CD4-positive, alpha-beta T cell treated with Interleukin-2 at 100 ng/mL for 4 hours (primary cell): ENCODE measurements at places on chromosomes 7 and 10.

GRCh38 chr7:7943951-7944350, 24.6 kb upstream of the GLCCI1 start:
- DNase-seq = no peak

DNA sequence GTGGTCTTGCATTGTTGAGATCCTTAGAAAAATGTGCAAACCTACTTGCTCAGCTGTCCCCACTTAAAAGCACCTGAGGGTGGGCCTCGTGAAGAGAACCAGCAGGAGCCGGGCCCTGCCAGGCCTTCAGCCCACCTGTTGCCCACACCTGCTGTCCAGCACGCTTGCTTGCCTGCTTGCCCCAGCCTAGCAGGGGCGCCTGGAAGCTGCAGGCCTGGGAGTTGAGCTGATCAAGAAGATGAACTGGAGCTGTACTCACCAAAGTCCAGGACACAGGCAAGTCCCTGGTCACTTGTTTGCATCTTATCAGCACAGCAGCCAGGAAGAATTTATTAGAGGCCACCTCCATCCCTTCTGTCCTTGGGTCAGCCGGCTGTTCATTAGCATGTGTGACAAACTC, 23.2 kb downstream of the CYP26A1 start:
- DNase-seq = no peak

- no peak for DNase-seq
These were observed 453.1 kb downstream of the DNAJB6 start for GRCh38 chr7:157789942-157790341.

GRCh38 chr7:82200601-82201000, 243.0 kb downstream of the CACNA2D1 start:
- no peak for DNase-seq

- DNase-seq = peak; percentile 47
These were observed 21.5 kb downstream of the BTAF1 start for GRCh38 chr10:91944880-91945630.

- DNase-seq = no peak
These were observed 13.1 kb downstream of the VOPP1 start for GRCh38 chr7:55558962-55559920.

DNA sequence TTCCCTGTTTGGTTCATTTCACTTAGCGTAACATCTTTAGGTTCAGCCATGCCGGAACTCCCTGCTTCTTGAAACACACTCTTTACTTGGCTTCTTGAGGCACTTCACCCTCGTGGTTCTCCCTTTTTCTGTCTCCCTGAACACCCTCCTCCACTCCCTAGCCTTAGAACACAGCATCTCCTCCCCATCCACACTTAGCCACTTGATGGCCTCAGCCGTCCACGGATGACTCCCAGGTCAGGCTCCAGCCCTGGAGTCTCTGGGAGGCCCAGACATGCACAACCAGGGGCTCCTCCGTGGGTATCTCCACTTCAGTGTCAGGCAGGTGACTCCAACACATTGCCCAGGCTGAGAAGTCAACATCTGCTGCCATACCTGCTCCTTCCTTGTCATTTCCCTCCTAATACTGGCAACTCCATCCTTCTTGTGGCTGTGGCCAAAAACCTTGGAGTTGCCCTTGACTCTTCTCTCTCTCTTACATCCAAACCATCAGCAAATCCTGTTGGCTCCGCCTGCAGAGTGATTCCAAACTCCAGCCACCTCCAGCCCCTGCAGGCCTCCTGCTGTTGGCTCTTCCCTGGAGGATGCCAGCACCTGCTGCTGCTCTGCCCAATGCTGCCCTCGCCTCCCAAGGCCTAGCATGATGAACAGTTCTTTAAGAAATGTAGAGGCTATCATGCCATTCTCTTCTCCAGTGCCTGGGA, 8.4 kb upstream of the INMT start:
- DNase-seq = no peak

GRCh38 chr7:35725280-35725680, 30.3 kb upstream of the HERPUD2 start:
- peak; percentile 64 for DNase-seq

DNA sequence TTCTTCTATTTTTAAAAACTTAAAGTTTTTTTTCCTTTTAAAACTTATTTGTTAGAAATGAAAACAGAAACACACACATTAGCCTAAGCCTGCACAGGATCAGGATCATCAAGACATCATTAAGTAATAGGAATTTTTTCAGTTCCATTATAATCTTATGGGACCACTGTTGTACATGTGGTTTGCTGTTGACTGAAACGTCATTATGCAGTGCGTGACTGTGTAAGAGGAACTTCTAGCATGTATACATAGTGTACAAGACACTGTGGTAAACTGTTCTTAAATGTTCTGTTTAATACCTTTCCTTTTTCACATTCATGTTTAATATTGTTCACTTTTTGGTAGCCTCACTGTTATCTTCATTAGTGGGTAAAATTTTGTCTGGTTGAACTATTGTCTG, 12.1 kb downstream of the ENTPD7 start:
- no peak for DNase-seq

DNA sequence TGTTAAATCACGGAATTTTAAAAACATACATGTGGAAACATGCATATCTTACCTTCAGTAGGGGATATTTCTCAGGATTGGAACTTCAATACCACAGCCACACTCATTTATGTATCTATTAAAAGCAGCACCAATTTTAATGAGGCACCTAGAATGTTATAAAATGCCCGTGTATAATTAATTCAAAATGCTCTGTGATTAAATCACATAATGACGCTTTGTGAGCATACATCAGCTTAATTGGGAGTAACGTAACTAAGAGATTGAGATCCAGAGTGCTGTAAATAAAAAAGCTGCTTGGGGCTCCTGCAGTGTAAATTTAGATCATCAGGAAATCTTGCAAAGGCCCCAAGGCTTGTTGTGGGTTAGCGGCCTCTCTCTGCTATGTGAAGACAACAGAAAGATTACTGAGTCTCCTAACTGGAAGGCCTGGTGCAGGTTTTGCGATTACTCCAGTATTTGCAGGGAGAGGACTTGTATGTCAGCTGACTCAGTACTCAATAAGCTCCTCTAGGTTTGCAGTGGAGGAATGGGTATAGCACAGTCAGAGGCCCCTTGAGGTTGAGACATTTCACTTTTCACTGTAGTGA, 195.5 kb upstream of the PHYHIPL start:
- no peak for DNase-seq

DNA sequence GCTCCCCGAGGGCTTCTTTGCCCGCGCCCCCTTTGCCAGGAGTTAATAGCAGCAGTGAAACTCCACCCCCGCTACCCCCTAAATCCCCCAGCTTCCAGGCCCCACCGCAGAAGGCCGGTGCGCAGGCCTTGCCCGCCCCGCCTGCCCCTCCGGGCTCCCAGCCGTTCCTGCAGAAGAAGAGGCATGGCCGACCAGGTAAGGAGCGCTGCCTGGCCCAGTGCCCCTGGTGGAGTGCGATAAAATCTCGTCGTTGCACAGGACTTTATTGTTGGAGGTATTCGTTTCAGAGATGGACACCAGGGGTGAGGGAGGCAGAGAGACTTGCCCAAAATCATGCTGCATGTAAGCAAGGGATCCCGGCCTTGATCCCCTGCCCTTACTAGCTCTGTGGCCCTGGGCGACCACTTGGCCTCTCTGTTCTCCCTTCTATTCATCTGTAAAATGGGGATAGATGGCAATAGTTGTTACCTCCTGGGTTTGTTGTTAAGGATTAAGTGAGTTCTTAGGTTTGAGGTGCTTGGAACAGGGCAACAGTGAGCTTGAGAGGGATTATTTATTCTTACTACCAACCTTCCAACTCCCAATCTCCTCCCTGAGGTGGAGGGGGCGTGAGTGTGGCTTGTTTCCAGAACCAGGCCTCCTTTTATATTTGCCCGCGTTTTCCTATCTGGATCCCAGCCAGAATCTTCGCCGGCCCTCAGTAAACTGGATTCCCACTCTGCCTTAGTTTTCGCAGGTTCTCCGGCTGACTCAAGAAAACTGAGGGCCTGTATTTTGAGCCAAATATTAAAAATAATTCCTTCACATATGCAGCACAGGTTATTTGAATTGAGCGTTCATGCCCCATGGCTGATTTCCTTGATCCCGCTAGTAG, 78.3 kb downstream of the WIPF3 start:
- no peak for DNase-seq
